ENCODE measurements at places on chromosomes 6 and 20.

DNA sequence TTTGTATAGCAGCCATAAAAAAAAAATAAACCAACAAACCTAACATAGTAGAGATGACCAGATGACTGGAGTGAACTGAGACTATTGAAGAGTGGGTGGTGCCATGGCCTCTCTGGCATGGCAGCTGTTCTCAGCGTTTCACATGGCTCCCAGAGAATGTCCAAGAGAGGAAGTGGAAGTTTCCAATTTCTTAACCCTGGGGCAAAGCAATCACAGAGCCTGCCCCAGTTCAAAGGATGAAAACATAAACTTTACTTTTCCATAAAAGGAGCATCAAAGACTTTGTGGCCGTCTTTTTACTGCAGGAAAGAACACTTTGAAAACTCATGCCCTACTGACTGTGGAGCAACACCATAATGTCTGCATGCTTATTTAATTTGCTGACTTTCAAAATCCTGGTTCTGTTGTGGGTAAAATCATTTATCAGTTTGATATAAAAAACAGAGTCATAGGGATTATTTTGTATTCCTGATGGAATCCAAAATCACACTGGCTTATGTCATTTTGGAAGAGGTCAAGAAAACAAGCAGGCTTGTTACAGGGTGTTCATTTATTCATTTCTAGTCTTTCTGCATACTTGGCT, 165.4 kb downstream of the SLC35B3 start:
- DNase-seq: no peak

GRCh38 chr20:2022163-2022562, 28.3 kb upstream of the PDYN start:
- no peak for DNase-seq

DNA sequence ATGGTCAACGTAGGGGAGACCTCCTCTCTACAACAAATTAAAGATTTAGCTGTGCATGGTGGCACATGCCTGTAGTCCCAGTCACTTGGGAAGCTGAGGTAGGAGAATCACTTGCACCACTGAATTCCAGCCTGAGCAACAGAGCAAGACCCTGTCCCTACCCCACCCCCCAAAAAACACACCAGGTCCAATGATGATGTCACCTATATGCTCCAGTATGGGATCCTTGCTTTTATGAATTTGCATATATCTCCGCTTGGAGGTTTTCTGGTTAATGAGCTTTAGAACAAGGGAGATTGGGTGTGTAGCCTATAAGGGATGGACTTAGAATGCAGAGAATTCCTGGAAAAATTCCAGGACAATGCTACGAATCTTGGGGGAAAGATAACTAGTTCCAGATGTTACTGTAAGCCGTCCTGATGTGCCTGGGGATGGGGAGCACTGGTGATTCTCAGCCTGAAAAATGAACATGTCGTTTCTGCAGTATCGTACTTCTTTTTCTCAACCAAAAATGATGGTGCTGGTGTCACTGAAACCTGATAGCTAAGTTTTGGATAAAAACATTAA, 61.1 kb downstream of the ZBTB2 start:
- DNase-seq: no peak

DNA sequence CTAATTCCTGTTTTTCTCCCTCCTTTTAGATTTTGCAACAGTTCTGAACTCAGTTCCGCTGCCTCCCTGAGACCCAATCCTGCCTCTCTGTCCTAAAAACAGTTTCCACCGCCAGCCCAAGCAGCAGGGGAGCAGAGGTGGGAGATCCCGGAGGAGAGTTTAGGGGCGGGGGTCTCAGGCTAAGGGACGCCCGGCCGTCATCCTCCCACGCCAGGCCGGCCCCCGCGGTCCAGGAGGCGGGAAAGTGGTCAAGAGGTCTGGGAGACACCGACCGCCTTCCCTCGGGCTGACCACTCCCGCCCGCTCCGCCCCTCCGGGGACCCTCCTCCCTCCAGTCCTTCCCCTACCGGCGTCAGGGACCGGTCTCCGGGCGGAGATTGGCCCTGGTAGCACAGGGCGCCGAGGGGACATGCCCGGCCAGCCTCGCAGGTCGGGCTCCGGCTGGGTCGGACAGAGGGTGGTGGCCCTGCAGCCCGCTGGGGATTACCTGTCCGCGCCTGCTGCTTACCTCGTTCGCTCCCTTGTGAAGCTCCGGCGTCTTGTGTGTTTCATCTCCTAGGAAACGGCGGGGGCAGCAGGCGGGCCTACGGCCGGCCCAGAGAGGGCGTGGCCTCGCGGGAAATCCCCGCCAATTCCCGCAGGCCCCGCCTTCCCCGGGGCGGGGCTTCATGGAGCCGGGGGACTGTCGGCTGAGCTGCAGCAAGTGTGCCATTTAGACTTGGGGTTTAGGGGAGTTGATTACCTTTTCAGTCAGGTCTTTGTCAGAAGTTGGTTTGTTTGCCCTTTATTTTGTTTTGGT, at the start of gene MAK:
MAK (minus strand) TSS at position 545 of the 799 bp plus-strand sequence. CDS start 7,891 bp downstream, outside the sequence.
- DNase-seq: peak; percentile 79

GRCh38 chr20:9114709-9115108, 45.8 kb downstream of the PLCB4 start:
- no peak for DNase-seq

Measured in T follicular helper cell (primary cell).